ENCODE measurements at places on chromosomes 2 and 18.

- no peak for DNase-seq
Measured at GRCh38 chr2:65495251-65495877, 63.0 kb upstream of the SPRED2 start.

GRCh38 chr18:12423393-12423792 lies 15.7 kb downstream of the PRELID3A start:
- DNase-seq = no peak

DNA sequence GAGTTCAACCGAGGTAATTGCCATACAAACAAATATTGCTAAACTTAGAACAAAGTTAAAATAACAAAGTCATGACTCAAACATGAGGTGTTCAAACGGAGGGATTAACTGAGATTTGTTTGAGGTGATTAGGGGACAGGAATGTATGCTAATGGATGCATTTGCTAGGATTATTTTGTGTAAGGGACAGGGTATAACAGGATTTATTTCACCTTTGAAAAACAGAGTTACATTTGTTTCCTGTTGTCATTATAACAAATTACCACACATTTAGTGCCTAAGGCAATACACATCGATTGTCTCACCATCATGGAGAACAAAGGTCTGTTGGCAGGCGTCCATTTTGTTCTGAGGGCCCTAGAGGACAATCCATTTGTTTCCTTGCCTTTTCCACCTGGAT lies 304.3 kb upstream of the CNTNAP5 start:
- no peak for DNase-seq

GRCh38 chr2:60628615-60629304 lies 75.3 kb upstream of the BCL11A start:
- DNase-seq = no peak

DNA sequence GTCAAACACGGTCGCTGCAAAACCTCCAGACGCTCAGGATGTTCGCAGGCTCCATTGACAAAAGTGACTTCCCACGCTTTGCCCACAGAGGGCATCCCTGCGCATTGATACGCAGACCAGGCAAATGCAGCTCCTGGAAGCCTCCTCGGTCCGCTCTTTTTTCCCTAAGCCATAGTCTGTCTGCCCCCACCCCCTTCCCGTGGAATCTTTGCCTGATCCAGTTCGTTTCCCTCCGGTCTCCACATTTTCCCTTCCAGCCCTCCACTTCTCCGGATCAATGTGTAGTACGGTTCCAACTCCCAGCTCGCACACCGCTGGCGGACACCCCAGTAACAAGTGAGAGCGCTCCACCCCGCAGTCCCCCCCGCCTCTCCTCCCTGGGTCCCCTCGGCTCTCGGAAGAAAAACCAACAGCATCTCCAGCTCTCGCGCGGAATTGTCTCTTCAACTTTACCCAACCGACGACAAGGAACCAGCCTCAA lies at the start of gene DCC:
Gene DCC, plus strand, starts transcription at position 307 of the 481 bp plus-strand sequence. CDS start 591 bp downstream, outside the sequence.
- no peak for DNase-seq

- DNase-seq = no peak
Measured at GRCh38 chr2:199465988-199466691, 8.4 kb upstream of the SATB2 start.

Measured in activated naive CD4-positive, alpha-beta T cell (primary cell).